ENCODE measurements at places on chromosomes 7 and 10.

GRCh38 chr7:42198296-42198695 is 38.7 kb downstream of the GLI3 start:
- DNase-seq, result no peak

- DNase-seq, result no peak
Measured at GRCh38 chr10:76091926-76092325, 660.5 kb downstream of the LRMDA start.

- DNase-seq, result no peak
Measured at GRCh38 chr10:11616021-11616420, 4.6 kb upstream of the USP6NL start.

DNA sequence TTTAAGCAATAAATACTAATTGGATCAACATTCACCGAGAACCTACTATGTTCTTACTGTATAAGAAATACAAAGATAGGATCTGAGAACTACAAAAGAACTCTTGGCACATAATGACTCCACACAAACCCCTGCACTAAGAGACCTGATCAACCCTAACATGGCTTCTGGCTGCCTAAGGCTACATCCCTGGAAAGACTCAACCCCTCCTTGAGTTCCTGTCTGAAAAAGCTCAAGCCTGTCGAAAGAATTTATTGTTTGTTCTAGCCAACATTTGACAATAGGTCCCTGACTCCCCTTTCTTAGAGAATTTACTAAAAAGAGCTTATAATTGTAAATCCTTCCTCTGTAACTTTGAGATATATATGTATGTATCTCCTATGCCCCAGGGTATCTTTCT is 125.3 kb upstream of the SGCE start:
- no peak for DNase-seq

GRCh38 chr10:21512573-21513404 is 12.7 kb downstream of the SKIDA1 start:
- DNase-seq, result no peak

DNA sequence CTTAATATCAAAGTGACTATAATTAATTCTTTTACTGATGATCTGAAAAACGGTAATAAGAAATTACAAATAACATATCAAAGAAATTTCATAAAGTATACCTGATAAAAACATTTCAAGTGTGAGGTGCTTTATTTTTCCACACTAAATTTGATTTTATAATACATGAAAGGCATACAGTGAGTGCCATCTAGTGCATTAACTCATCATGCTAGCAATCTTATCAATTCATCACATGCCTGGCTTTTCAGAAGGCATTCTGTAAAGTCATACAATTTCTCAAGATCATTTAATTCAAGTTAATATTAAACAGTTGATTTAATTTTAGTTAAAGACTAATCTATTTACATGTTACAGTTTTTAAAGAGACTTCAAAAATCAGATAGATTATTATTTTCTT is 1020.9 kb downstream of the GATA3 start:
- DNase-seq, result no peak

DNA sequence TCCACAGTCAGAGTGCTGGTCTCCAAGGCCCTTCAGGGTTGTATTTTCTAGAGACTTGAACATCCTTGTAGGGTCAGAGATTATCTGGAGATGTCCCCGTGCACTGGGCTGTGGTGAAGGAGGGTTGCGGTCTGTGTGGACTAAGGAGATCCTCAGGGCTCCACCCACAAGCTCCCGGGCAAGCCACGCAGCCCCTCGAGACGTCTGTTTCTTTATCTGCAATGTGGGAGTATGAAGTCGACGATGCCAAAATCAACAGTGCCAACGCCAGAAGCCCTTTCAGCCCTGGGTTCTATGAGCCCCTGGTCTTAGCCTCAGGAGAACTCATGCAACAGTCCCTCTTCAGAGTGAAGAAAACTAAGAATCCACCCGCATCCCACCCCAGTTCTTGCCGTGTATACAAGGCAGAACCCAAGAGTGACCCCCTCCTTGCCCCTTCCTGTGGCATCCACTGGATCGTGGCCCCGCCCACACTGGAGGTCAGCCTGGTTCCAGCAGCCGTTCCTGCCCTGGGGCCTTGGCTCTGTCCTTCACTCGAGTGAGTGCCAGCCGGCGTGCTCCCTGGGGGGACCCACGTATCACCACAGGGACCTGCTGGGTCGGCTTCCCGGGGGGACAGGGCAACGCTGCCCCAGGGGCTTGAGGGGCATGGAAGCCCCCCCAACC is 6.0 kb upstream of the SHH start:
- no peak for DNase-seq

- DNase-seq, result no peak
Measured at GRCh38 chr7:24842449-24843241, 85.4 kb upstream of the GSDME start.

- no peak for DNase-seq
Measured at GRCh38 chr7:133102276-133103060, 20.6 kb upstream of the CHCHD3 start.

DNA sequence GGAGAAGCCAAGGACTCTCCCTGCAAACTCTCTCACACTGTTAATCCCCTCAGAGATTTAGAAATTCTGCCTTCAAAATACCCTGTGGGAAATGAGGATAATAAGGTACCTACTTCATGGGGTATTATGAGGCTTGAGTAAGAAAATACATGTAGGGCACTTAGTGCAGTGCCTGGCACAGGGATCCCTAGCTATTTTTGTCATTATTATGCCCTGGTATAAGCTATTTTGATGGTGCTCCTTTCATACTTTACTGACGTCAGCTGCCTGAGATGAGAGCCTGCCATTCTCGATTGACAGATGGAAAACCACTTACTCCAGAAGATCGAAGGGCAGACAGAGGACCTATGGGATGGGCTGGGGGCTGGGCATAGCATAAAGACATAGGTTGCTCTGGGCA is 30.1 kb downstream of the MKX start:
- no peak for DNase-seq

DNA sequence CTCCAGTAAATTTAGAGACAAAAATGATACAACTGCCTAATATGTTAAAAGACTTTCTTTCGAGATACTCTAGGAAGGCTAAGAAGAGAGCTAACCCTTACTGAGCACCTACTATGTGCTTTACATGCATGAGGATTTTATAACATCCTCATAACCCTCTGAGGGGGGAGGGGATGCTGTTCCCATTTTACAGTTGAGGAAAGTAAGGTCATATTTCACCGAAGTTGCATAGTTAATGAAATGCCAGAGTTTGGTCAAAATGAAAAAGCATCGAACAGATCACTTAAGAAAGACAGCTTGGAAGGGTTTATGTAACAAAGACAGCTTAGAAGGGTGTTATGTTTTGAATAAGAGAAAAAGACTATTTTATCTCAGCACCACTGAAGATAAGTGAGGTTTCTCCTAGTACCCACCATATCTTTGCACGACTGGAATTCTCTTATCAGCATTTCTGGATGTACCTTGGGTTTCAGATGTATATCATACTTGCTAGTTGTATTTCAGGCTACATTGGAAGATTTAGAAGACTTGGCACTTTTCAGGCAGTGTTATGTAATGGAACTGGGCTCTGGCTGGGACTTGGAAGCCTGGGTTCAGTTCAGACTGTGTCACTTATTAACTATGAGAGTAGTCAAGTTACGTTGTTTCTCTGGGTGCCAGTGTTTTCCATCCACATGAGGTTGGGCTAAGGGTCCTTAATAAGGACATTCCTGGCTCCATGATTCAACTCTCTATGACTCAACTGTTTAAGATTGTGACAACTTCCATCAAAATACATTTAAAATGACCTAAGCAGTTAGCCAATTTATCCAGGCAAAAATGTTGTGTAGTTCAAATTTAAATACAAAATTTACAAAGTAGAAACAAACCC is 6.0 kb downstream of the RHOBTB1 start:
- no peak for DNase-seq

DNA sequence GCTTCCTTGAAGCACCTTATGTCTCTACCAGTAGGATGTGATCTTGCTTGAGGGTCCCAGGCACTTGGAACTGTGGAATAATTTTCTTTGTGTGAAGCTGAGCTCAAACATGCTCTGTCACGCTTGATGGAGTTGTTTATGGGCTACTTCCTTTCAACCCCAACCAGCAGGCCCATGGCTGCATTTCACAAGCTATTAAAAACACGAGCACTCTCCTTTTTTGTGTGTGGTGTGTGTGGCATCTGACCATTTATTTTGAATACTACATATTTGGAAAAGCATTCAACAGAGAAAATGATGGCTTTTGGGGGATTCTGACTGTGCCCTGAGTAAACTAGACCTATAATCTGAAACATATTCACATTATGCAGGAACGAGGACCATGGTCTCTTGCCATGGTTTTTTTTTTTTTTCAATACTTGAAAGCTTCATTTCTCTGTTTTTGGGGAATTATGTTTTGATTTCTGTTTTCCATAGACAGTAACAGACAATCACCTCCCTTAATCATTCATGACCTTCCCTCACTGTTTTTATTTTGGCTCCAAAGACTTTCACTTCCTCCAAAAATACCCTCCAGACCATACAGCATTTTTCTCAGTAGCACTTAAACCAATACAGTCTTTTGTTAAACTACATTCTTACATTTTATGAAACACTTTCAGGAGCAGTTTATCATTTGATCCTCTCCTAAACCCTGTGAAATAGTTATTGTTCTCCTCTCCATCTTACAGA is 233.6 kb upstream of the BMPER start:
- no peak for DNase-seq

DNA sequence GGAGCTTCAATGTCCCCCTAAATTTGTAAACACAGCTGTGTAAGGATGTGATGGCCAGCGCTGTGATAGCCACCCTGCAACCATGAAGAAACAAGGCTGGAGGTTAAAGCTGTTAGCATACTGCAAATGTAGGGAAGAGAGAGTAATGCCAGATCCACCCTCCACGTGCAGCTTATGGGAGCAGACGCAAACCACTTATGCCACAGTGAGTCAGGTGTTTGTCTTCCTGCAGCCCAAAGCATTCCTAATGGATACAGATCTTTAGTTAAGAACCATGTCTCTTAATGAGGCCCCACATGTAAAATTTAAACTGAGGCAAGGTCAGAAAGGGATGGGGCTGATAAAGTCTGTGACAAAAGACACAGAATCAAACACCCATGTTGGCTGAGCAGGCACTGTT is 13.6 kb upstream of the MYL7 start:
- DNase-seq, result no peak

GRCh38 chr7:30909431-30909830 is 2.2 kb upstream of the AQP1 start:
- DNase-seq, result no peak

DNA sequence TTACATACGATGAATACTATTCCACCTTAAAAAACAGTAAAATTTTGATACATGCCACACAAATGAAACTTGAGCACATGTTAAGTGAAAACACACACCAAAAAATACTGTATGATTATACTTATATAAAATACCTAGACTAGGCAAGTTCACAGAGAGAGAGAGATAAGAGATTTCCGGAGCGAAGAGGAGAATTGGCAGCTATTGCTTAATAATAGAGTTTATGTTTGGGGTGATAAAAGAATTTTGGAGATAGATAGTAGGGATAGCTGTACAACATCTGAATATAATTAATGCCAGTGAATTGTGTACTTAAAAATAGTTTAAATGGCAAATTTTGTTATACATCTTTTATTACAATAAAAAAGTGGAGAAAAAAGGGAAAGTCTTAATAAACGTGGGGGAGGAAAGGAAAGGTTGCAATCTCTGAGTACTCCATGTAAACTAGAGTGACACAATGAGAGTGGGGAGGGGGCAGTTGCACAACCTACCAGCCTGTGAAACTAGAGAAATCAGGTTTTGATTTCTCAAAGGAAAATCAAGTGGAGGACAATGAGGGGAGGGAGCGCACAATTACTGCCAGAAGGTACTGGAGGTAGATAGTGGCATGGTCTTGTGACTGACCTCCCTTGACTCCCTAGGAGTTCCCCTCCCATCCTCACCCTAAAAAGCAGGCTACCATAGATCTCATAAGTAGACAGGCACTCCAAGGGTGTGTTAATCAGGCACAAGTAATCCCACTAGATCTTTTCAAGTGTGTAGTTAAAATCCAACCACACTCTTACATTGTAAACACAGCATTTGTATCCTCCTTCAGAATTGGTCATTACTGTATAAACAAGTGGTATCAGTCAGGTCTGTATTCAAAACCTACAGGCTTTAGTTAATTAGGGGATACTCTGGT is 31.6 kb upstream of the ANK3 start:
- DNase-seq, result no peak

- no peak for DNase-seq
Measured at GRCh38 chr7:25913598-25914224, 238.3 kb upstream of the NFE2L3 start.

DNA sequence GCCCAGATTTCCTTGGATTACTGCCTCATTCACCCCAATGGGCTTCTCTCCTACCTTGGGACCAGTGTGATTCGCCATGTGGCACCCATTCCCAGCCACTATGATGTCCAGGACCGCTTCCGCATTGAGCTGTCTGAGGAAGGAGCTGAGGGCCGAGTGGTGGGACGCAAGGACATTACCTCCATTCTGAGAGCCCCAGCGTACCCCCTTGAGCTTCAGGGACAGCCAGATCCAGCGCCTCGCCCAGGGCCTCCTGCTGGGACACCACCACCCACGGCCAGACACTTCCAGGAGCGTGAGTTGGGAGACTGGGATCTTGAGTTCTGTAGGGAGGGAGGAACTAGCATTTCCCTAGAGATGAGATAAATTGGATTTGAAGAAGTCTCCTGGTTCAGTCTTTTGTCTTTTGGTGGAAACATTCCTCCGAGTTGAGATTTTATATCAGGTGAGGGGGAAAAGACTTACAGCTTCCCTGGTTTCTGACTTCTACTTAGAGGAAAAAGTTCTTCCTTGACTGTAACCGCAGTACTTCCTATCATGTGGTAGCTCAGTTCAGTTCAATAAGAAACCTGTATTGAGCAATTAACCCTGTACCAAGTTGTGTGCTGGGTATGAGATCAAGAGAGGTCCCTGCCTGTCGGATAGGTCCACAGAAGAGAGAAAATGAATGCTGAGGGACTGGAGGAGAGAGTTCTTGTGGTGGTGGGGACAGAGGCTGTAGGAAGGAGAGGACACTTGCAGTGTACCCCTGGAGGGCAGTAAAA is 1.3 kb downstream of the MOSPD3 start:
- no peak for DNase-seq

- DNase-seq, result no peak
Measured at GRCh38 chr7:111393011-111393754, 169.1 kb downstream of the IMMP2L start.

DNA sequence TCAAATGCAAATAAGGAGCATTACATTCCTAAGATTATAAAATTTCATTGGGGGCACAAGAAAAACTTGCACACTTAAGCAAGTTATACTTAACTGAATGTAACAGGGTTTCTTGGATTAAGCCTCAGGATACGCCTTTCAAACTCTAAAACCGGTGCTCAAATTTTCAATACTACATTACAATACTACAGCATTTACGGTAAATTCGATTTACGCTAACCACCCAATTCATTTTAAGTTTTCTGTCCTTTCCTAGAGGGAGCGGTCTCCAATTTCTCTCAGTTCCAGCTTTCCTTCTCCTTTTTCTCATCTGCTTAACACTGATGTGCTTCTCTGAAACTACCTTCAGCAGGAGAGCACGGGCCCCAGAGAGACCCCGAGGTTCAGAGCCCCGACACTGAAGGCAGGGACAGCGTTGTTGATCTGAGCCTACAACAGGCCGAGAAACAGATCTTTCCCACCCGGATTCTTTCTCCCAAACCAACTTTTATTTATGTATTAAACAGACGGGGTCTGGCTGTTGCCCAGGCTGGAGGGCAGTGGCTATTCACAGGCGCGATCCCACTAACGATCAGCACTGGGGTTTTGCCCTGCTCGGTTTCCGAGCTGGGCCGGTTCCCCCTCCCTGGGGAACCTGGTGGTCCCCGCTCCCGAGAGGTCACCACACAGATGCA is 798 bp downstream of the ZNF425 start:
- DNase-seq, result no peak

Data from stimulated activated CD4-positive, alpha-beta T cell treated with anti-CD3 and anti-CD28 coated beads, Interleukin-15, amount 100 ng/mL, for 24 hours (primary cell).